Sigmoid colon (tissue), 7 donors: ENCODE measurements at places on chromosomes 11 and 22.
A peak's percentile ranks its signal among the peaks of the same experiment; 100 is the strongest.

DNA sequence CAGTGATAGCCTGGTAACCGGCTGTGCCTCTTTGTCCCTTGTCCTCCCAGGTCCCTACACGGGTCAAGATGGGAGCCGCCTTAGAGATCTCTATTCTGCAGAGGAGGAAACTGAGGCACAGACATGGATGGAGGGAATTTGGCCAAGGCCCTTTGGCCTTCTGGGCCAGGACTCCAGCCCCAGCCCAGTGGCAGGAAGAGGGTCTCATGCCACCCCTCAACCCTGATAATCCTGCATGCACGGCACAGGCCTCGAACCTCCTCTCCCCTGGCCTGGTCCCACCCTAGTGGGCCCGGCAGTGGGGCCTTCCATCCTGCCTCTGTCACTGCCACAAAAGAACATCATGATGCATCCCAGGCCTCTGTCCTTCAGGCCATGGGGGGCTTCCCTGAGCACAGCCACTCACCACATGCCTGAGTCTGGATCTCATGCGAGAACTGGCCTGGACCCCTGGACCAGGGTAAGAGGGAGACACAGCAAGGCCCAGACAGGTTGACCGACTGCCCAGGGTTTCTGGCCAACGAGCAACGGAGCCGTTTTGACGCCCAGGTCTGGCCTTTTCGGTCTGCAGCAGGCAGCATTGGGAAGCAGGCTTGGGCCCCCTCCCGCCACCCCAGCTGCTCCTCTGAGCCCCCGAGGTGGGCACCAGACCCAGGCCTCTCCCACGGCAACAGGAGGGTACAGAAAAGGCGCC lies 6.5 kb downstream of the LINC01488 start:
- no peak for DNase-seq

DNA sequence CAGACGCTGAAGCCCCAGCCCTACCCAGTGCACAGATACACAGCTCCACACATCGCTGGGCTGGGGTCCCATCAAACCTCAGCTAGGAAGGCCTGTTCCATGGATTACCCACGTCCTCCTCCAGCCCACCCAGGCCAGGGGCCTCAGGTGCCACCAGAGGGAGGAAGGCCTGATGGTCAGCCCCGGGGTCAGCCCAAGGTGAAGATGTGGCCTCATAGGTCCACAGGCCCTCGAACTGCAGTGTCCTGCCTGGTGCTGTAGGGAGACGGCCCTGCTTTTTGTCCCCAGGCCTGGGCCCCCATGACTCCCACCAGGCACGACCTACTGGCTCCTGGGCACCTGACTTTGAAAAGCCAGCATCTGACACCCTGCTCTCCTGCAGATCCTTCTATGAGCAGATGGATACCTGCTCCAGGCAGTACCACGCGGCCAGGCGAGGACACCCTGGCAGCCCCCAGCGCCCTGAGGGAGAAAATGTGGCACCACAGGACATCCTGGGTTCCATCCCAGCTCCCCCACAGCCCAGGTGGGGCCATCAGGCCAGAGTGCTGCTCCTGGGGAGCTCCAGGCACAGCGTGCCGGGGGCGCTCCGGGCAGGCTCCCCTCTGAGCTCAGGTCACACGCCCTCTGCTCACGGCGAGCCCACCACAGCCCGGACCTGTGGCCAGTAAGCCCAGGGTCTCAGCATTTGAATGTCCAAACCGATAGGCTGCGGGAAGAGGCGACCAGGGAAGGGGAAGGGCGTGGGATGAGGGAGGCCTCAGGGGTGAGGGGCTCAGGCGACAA lies 15.8 kb upstream of the MOB2 start:
- DNase-seq = no peak

DNA sequence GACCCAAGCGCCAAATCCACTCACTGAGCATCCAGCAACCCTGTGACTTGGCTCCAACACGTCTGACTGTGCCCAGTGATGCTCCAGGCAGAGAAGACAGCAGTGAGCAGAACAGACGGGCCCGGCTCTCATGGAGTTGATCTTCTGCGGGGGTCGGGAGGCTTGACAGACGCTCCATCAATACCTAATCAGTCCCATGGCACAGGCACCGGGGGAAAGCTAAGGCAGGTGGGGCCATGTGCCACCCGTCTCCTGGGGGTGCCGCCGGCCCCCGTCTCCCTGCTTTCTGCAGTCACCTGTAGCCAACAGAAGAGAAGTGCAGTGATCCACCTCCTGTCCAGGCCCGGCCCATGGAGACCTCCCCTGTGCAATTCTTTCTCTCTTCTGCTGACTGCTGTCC lies 47.5 kb downstream of the LINC01488 start:
- DNase-seq = peak; percentile 56

GRCh38 chr11:2376751-2377451 lies at the start of gene CD81:
Gene CD81, plus strand, starts transcription at chr11:2377310. Its CDS starts 240 bp downstream, at chr11:2377550.
- DNase-seq = no peak

DNA sequence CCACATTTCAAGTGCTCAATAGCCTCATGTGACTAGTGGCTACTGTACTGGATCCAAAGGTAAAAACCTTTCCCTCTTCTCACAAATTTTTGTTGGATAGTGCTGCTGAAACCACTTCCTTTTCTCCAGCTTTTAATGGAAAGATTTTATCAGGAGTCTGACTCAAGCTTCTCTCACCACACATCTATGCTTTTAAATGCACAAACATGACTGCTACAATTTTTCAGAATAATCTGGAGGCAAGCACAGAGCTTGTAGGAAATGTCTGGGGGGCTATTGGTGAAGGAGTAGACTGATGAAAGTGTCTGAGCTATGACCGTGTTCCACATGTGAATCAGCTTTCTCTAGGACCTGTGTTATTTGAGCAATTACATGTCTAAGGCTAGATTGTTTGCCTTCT lies 101.1 kb upstream of the FAT3 start:
- DNase-seq = no peak

GRCh38 chr11:68552542-68552941 lies 92.0 kb downstream of the PPP6R3 start:
- DNase-seq = no peak

GRCh38 chr11:116473206-116473769 lies 299.5 kb downstream of the BUD13 start:
- DNase-seq = no peak

DNA sequence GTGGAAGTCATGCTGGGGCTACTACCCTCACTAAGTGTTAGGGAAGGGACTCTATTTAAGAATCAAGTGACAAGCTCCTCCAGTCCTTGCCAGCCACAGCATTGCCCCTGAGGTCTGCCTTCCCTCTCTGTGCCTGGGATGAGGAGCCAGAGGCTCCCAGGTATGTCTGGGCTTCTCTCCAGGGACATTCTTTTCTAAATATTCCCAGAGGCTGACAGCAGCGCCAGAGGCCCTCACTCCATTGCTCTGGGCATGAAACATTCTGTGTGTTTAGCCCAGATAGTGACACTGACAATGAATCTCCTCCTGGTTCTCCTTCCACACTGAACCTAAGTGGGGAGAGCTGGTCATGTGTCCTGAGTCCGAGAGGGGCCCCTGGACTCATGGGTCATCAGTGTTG lies 2.2 kb downstream of the OR51E1 start:
- DNase-seq = no peak

DNA sequence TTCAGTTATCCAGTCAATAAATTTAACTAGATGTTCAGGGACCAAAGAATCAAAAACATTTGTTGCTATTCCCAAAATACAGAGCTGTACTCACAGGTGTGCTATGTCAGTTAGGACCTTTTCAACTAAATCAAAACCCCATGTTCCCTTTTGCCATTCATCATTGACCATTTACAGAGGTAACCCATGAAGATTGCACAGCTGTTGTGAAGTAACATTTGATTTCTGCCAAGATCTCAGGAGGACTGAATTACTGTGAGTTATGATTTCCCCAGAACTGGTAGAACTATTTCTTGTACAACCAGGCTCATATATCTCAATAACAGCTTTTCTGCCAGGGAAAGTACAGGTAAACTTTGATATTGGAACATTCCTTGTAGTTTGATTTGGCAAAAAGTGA lies 131.1 kb upstream of the FIBIN start:
- DNase-seq = no peak

GRCh38 chr22:42438293-42438650 lies 6.1 kb upstream of the NFAM1 start:
- no peak for DNase-seq

DNA sequence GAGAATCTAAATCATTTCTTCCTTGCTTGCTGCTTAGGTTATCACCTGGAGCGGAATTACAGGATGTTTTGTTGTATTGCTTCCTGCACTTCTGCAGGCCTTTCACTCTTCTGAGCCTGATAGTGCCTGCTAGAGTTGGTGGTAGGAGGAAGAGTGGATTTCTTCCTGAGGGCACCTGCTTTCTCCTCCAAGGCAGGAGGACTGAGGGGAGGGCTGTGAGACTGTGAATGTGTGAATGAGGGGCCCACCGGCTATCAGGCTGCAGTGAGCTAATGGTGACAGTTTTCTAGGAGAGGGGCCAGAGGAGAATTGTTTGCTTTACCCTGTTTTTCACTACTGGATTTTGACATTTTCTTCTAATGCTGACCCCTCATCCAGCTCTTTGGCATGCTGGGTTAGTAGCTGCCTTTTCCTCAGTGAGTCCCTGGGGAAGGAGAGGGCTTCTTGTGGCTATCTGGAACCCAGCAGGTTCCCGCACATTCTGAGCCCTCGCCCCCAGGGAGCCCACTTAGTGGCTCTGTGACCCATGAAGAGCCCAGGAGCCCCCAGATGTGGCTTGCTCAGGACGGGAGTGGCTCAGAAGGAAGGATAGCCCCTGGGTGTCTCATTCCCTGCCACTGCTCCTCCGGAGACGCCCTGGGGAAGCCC lies 39.1 kb downstream of the DIXDC1 start:
- no peak for DNase-seq

DNA sequence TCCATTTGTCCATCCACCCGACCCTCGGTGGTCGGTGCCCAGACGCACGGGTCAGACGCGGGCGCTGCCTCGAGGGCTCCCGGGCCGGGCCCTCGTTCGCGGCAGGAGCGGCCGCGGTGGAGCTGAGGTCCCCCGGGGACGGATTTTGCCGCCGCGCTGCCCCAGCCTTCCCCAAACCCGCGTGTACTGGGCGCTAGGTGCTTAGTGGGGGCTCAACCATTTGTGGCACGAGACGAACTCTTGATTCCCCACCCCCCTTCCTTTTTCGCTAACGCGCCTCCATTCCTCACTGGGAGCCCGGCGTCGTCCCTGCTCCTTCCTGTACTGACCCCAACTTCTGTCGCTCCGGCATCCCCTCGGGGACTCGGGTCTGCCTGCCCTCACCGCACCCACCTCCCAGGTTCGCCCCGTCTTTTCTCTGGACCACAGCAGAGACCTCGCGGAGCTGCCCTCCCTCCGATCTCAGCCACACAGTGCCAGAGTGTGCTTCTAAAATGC lies 789 bp upstream of the CBX7 start:
- peak; percentile 72 for DNase-seq

DNA sequence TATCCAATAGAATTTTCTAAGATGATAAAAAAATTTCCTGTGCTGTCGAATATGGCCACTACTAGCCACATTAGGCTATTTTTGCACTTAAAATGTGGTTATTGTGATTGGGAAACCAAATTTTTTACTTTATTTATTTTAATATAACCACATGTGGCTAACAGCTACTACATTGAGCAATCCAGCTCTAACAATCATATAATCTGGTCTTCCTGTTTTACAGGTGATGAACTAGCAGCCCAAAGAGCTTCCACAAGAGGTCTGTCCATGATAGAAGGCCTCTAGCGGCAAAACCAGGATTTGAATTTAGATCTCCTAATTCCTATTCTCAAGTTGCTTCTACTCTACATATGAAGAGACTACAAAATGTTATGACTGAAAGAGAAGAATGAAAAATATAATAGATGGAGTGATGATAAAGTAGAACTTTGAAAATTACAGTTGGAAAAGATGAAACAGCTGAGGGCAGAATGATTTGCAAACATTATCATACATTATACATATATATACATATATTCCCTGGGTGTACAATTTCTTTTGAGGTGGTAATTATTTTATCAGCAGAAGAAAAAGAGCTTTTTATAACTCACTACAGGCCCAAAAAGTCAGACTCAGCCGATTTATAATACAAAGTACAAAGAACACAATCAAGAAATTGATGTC lies 363.5 kb upstream of the PITPNB start:
- DNase-seq = no peak

DNA sequence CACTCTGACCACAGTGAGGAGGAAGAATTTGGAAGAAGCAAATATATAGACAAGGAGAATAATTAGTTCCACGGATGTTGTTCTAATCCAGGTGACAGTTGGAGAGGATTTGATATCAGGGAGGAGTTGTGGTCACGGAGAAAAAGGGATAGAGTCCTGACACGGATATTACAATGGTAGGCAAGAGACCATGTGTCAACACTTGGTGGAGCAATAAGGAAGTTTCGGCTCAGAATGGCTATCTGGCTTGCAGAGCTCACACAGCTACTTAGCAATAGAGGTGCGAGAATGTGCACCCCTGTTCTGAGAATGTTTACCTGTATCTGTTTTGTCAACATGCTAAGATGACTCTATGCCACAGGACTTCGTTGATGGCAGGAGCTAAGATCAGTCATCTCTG lies 10.4 kb upstream of the OR9Q2 start:
- no peak for DNase-seq

DNA sequence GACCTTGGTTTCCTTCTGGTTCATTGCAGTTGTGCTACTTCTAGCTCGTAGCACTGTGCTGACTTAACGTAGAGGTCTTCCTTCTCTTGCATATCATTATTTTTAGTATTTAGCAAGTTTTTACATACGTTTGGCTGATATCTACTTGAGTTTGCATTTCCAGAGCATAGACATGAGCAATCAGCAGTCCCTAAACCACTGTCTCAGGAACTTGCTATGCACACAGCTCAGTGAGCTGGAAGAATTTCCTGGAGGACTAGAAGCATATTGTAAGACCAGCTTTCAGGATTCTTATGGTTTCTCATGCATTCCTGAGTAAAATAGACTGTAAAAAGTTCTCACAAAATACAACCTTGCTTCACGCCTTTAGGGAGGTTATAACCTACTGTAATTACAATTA lies 226.7 kb upstream of the PDGFD start:
- no peak for DNase-seq

GRCh38 chr22:26485806-26486390 lies 2.2 kb downstream of the SRRD start:
- no peak for DNase-seq

DNA sequence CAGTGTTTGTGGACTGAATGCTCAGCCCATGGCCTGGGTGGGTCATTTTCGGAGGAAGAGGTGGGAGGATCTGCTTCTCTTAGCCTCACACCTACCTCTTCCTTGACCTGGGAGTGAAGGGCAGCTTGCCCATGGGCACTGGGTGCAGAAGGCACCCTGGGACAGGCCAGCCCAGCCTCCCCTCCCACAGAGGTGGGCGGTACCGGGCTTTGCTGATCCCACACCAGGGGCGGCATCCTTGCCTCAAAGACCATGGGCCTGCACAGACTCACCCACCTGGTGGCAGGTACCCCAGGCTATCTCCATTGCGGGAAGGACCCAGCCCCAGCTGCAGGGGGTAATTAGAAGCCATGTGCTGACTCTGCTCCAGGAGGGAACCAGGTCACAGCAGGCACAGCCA lies 1.5 kb upstream of the PNPLA5 start:
- no peak for DNase-seq

DNA sequence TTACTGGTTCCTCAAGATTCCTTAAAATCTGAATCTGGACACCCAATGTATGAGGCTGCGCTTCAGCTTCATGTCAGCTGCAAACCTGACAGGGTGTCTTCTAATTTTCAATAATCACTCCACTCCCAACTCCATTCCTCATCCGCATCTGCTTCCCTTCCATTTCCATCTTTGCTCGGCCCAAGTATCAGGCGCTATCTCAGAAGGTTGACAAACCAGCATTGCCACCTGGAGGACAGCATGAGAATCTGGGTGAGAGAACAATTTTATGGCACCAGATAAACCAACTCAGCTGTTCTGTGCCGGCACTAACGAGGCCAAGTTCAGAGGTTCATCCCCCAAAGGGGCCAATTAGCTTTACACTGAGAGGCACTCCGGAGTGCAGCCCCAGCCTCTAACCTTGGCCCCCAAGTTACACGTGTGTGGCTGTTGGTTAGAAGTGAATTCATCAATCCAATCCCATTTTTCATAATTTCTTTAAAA lies 79.1 kb upstream of the LMO2 start:
- DNase-seq = peak; percentile 68
